ENCODE measurements at places on chromosomes 16 and 17. TPM values are rescaled to one million over a fixed set of nuclear protein-coding genes. Genes with fewer than 3 reads are reported as not detected.
A peak's percentile ranks its signal among the peaks of the same experiment; 100 is the strongest.

DNA sequence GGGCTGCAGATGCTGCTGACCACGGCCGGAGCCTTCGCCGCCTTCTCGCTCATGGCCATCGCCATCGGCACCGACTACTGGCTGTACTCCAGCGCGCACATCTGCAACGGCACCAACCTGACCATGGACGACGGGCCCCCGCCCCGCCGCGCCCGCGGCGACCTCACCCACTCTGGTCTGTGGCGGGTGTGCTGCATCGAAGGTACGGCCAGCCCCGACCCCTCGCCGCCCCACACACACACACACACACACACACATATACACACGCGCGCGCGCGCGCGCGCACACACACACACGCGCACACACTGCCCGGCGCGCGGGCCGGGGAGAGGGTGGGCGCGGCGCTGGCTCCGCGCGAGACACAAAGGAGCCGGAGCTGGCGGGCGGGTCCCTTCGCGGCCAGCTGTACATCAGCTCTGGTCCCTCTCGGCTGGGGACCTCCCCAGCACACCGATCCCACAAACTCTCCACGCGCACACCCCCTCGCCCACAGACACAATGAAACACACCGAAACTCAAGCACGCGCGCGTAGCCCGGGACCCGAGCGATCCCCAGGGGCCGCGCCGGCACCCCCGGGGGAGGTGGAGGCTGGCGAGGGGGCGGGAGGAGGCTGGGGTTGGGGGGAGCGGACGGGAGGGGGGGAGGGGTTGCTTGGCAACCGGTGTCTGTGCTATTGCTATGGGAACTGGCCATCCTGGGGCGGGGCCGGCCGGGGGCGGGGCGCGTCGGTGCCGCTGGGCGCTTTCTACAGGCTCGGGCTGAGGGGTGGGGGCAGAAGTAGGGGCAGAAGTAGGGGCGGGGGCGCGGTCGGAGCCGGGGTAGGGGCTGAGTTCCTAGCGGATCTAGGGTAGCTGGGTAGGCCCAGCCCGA, 658 bp downstream of the CACNG4 start:
- peaks cover 87% of the 10 kb centered on the region for H3K27me3 ChIP-seq
- no peak for DNase-seq
- H3K4me3 ChIP-seq = peak overlapping the region; percentile 46
- H3K36me3 ChIP-seq = no peaks in the 10 kb centered on the region
- peaks cover 13% of the 10 kb centered on the region for H3K4me1 ChIP-seq

- no peaks in the 10 kb centered on the region for H3K36me3 ChIP-seq
- no peak overlapping the region for H3K27ac ChIP-seq
- DNase-seq = no peak
- H3K4me3 ChIP-seq = no peak overlapping the region
Observed at GRCh38 chr16:88538366-88539060, 31.7 kb upstream of the ZC3H18 start.

DNA sequence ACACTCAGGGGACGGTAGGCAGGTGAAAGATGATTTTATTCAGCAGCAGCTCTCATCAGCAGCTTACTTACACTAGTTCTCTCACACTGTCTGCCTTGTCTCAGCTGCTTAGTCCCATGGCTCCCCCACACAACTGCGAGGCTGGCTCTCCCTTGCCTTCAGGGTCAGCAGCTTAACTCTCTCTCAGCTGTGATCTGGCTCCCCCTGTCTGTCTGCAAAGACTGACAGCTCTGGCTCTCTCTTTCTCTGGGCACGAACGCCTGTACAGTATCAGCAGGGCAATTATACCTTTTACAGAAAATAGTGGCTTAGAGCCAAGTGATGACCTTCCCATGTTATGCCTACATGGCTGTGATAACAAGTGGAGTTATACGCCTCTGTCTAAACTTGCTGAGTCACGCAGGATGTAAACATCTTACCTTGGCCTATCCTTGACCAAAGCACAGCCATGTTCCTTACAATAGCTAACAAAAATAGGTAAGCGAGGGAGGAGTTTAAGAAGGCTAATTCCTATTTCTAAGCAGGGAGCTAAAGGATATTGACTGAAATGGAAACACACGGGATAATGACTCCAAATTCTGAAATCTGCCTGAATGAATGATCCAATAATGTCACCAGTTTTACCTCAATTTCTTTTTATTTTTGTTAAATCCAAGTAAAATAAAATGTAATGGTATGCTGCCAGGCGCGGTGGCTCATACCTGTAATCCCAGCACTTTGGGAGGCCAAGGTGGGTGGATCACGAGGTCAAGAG, 1.1 kb upstream of the NDUFAB1 start:
- no peak overlapping the region for H3K27ac ChIP-seq
- DNase-seq = no peak
- H3K36me3 ChIP-seq = peaks cover 40% of the 10 kb centered on the region
- H3K4me3 ChIP-seq = no peak overlapping the region
- H3K27me3 ChIP-seq = no peaks in the 10 kb centered on the region

GRCh38 chr17:37446027-37446426, 39.3 kb downstream of the TADA2A start:
- DNase-seq = no peak
- peaks cover 8% of the 10 kb centered on the region for H3K4me1 ChIP-seq
- no peaks in the 10 kb centered on the region for H3K36me3 ChIP-seq
- H3K27ac ChIP-seq = no peak overlapping the region

C16orf54 gene
- total RNA-seq = 0.60 TPM

CACNG3 gene
- not detected for total RNA-seq

DNA sequence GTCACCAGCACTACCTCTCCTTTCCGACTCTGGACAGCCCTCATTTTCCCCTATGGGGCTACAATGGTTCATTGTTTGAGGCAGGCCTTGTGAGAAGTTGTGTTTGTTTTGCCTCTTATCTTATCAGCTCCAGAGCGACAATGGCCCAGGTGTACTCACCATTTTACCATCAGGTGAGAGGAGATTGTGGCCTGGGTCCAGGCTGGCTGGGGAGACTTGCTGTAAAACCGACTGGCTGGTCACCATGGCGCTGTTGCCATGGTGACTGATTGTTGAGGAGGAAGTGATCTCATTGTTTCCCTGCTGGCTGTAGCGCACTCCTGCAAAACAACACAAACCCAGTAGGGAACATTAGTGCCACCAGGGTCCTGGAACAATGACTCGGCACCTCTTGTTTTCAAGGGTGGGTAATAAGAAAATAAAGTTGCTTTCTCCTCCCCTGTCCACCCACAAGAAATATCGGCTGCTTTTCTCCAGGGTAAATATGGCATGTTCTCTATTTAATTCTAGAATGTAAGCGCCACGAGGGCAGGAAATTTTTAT, 34.4 kb downstream of the HNF1B start:
- H3K4me3 ChIP-seq = no peak overlapping the region
- no peak for DNase-seq
- H3K4me1 ChIP-seq = no peaks in the 10 kb centered on the region
- H3K27me3 ChIP-seq = peaks cover 44% of the 10 kb centered on the region
- no peak overlapping the region for H3K27ac ChIP-seq
- H3K36me3 ChIP-seq = no peaks in the 10 kb centered on the region

DNA sequence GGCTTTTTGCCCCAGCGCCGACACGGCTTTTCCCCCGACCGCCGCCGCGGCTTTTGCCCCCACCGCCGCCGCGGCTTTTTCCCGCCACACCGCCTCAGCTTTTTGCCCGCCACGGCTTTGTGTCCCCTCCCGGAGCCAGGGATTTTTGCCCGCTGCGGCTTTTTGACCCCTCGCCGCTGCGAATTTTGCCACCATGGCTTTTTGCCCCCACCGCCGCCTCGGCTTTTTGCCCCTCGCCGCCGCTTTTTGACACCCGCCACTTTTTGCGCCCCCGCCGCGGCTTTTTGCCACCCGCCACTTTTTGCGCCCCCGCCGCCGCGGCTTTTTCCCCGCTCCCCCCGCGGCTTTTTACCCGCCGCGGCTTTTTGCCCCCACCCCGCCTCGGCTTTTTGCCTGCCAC, 1342.5 kb downstream of the TP53TG3F start:
- H3K27me3 ChIP-seq = no peaks in the 10 kb centered on the region
- H3K36me3 ChIP-seq = no peaks in the 10 kb centered on the region
- no peak for DNase-seq
- H3K27ac ChIP-seq = no peak overlapping the region

All from tibial nerve (tissue), 4 donors.